ENCODE measurements at places on chromosomes 11 and 22.

DNA sequence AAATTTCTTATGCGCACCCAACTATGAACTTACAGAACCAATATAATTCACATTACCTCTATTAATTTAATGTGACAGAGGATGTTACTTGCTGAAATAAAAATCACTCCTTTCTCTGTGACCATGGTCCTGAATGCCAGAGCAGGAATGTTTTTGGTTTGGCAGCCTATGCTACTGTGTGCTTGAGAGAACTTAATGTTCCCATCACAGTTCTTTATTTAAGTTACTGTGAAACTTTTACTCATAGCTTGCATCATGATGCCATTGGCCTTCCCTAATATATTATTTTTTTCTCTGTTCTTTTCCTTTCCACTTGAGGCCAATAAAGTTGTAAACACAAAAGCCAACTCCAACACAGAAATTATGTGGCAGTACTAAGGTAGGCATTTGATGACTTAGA is 142.2 kb downstream of the FAM76B start:
- no peak for DNase-seq

- DNase-seq: no peak
Observed at GRCh38 chr11:105780781-105781525, 171.1 kb downstream of the GRIA4 start.

- no peak for DNase-seq
Observed at GRCh38 chr22:24954114-24954463, 1.6 kb downstream of the KIAA1671 start.

- DNase-seq: no peak
Observed at GRCh38 chr11:47099214-47099917, 77.3 kb downstream of the ARFGAP2 start.

DNA sequence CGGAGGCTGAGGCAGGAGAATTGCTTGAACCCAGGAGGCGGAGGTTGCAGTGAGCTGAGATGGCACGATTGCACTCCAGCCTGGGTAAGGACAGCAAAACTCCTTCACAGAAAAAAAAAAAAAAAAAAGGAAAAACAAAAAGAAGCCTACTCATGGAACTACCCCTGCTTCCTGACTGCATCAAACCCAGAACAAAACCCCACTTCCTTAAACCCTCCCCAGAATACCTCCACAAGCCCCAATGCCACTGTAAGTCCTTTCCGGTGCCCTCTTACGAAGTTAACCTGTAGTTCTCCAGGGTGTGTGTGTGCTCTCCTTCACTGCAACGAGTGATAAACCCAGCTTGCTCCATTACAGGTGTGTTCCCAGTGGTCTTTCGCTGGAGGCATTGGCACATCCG is 8.6 kb upstream of the TOLLIP start:
- DNase-seq: no peak

- DNase-seq: no peak
Observed at GRCh38 chr11:1762537-1763302, 1.0 kb downstream of the CTSD start.

- DNase-seq: no peak
Observed at GRCh38 chr11:1690167-1691025, 6.6 kb upstream of the KRTAP5-6 start.

GRCh38 chr11:86251345-86251744 is 6.8 kb downstream of the EED start:
- DNase-seq: no peak

DNA sequence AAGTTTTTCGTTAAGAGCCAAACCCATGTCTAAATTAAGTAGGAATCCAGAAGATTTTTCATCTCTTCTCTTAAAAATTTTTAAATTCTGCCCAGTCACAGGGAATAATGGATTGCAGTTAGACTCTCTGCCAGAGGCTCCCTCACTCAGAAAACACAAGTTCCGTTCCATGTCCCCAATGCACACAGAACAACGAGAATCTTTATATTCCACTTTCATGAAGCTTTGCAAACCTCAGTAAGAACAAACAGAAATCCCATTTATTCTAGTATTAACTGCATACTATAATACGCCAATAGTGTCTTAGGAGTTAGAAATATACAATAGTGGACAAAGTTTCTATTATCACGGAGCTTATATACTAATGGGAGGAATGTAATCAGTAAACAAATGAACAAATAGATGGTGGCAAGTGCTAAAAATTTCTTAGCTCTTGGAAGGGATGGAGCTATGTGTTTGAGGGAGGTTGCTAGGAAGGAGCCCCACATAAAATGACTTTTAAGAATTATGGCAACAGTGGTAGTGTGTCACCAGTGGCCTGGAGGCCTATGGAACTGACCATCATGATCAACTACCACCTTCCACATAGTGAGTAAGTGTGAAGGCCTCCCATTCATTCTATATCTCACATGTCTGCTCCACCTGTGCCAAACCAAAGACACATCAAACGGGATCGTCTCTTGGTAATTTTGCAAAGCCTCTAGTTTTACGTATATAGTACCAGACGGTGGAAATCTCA is 24.9 kb downstream of the PICALM start:
- no peak for DNase-seq

- DNase-seq: peak; percentile 60
Observed at GRCh38 chr11:102390667-102391465, 43.9 kb downstream of the BIRC2 start.

GRCh38 chr11:75639762-75640181 is 29.1 kb downstream of the MAP6 start:
- DNase-seq: no peak

- no peak for DNase-seq
Observed at GRCh38 chr11:91100427-91100826, 877.6 kb upstream of the CHORDC1 start.

GRCh38 chr11:95524314-95525036 is 265.1 kb downstream of the FAM76B start:
- DNase-seq: no peak

- no peak for DNase-seq
Observed at GRCh38 chr11:66039765-66040164, 9.2 kb downstream of the GAL3ST3 start.

GRCh38 chr11:62592146-62592815 is 958 bp upstream of the TUT1 start:
- no peak for DNase-seq

DNA sequence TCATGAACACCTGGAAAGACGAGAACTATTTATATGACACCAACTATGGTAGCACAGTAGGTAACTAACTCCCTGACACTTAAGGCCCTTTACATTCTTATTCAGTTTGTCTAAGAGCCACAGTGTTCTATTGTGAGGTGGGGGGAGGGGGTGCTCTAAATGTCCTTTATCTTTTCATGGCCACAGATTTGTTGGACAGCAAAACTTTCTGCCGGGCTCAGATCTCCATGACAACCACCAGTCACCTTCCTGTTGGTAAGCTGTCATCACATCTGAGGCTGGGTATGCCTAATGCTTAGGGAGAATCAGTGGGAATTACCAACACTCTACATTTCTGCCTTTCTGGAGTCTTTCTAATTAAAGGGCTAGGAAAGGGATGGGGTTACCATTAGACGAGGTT is 30.7 kb downstream of the EHF start:
- no peak for DNase-seq

GRCh38 chr22:31347251-31348008 is 1.3 kb upstream of the PATZ1 start:
- DNase-seq: no peak

- no peak for DNase-seq
Observed at GRCh38 chr22:40021401-40022000, 26.7 kb downstream of the FAM83F start.

DNA sequence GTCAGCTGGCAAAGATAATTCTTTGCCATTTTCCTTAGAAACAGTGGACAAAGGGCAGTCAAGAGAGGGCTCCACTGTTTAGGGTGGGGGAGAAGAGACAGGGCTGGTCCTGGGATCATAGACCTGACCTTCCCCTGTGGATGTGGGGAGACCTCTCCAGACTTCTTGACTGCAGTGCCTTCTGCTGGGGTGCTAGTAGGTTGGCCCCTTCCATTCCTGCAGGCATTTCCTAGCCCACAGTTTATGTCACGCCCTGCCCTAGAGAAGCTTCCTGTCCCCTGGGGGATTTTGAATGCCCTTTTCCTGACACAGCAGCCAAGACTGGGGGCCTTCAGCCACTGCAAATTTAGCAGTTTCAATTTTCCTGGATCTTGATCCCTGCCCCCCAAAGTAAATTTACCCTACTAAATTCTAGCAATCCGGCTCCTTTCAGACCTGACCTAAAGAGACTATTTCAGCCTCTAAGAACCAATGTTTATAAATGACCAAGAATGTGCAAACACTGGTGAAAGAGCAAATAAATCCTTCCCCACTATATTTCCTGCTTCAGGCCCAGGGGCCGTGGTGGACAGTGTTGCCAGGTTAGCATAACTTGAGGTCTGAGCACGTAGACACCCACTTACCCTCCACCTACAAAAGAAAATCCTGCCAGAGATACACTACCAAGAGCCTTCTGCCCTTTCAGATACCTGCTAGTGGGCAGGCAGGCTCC is 58.4 kb downstream of the PPFIBP2 start:
- no peak for DNase-seq

DNA sequence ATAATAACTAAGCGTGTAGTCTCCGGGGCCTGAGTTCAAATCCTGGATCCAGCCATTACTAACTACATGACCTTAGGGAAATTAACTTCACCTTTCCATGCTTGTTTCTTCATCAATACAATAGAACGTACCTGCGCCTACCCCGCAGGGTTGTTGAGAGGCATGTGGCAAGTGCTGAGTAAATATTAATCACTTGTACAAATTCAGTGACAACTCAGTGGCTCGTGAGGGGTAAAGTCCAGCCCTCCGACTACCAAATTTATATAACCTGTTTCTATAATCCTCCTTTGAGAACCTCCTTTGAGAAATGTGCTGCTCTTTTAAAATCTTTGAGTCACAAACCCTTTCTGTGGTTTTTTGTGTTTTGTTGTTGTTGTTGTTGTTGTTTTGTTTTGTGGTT is 49.8 kb downstream of the FEZ1 start:
- DNase-seq: no peak

- DNase-seq: no peak
Observed at GRCh38 chr22:39712751-39713525, 142.4 kb downstream of the CACNA1I start.

DNA sequence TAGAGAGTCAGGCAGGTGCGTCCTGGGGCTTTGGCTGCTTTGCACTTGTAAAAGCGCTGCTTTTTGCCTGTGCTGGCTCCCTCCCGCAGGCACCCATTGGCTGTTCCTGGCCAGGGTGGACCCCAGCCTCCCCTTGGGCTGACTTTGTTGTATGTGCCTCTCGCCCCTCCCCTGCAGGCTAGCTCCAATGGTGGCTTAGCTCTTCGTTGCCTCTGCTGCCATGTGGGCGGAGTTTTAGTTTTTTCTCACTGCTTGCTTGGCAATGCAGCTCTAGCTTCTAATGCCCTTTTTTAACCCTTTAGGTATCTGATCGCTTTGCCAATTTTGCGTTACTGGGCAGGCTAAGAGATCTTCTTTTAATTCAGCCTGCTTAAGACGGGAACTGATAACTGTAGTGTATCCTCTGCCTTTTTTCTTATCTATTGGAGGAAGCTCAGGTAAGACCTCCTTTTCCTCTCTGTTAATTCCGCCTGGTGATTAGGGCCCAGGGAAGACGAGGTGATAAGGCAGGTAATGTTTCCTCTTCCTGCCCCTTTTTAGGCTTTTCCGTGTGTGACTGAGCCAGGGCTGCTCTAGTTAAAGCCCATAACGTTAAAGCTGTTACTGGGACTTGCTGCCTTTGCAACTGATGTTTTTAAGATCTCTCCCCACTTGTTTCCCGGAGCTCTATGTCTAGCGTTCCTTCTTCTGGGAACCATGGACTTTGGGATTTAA is 11.7 kb upstream of the GLYATL1 start:
- DNase-seq: no peak

DNA sequence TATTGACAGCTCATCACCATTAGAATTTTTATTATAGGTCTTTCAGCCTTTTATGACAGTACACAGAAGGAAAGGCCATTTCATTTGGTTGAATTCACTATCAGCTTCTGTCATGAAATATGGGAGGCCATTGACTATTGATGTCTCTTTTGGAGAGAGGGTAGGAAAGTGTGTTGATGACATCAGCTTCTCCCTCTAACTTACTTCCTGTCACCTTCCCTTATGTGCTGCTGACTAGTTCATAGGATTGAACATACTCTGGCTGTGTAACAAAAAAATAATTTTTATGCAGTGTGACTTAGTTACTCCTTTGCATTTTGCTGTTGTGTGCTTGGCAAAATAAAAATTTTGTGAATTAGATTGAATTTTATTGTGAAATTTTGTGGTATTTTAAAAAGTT is 769.2 kb downstream of the METTL15 start:
- no peak for DNase-seq

DNA sequence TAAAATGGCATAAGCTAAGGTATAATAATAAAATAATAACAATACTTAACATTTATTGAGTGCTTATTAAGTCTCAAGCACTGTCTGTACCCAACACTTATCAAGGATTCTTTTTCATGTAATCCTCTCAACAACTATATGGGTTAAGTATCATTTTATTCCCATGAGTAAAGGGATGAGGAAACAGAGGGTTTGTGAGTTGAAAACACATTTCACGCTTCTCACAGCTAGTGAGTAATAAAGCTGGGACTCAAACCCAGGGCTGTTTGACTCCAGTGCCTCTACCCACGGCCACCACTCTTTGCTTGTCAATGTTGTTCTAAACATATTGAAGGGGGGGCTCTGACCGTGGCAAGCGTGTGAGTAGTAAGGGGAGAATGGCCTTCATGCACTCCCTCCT is 8.7 kb downstream of the CD3E start:
- DNase-seq: no peak

DNA sequence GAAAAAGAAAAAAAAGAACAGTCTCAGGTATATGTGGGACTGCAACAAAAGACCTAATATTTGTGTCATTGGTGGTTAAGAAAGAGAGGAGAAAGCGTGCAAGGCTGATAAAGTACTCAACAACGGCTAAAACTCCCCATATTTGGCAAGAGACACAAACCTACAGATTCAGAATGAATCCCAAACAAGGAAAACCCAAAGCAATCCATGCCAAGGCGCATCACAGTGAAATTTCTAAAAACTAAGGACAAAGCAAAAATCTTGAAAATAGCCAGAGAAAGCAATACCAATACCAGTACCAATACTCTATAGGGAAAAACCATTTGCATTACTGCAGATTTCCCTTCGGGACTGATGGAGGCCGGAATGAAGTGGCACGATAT is 32.4 kb upstream of the SEPTIN5 start:
- DNase-seq: no peak

- DNase-seq: no peak
Observed at GRCh38 chr11:120662071-120662676, 150.6 kb downstream of the GRIK4 start.

DNA sequence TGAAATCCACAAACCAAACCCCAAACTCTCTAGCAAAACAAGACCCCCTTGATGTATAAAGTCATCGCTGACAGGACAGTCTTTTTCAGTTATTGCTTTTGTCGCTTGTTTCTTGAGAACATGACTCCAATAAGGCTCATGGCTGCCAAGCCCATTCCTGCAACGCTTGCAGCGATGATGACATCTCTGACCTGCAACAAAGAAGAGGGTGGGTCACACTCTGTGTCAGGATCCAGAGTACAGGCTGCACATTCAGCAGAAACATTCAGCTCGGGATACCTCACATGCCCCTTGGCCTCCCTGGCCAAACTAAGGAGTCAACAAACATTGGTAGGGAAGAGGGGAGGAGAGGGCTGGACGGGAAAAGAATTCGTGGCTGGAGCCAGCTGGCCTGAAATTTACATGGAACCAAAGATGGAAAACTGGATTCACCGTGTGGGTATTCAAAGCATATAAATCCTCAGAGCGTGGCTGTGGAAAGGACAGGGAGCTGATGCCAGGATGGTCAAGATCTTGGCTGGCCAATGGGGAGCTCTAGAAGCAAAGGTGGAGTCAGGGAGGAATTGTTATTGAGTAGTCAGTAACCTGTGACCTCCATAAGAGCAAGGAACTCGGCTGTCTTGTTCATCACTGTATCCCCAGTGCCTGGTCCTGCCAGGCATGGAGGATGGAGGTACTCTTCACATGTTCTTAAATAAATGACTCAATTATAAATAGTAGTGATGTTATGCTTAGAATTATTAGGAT is 11.8 kb upstream of the PLAAT2 start:
- DNase-seq: no peak

Measured in Panc1 (cell line).